ENCODE measurements at places on chromosomes 5 and 9.

DNA sequence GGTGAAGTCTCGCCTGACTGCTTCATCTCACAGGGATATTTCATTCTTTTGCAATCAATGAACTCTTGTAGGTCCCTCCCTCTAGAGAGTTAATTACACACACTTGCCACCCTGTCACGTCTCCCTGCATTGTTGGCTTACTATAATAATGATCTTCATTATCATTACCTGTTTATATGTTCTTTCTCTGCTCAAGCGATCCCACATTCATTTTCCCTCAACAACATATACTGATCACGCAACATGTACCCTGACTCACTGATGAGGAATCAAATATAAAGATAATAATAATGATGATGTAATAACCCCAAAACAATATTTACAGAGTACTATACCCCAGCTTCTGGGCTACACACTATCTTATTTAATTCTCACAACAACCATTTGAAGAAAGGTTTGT is 88.5 kb downstream of the FEM1C start:
- DNase-seq, result no peak

GRCh38 chr9:112836394-112836793 is 54.3 kb downstream of the SLC46A2 start:
- DNase-seq, result no peak

DNA sequence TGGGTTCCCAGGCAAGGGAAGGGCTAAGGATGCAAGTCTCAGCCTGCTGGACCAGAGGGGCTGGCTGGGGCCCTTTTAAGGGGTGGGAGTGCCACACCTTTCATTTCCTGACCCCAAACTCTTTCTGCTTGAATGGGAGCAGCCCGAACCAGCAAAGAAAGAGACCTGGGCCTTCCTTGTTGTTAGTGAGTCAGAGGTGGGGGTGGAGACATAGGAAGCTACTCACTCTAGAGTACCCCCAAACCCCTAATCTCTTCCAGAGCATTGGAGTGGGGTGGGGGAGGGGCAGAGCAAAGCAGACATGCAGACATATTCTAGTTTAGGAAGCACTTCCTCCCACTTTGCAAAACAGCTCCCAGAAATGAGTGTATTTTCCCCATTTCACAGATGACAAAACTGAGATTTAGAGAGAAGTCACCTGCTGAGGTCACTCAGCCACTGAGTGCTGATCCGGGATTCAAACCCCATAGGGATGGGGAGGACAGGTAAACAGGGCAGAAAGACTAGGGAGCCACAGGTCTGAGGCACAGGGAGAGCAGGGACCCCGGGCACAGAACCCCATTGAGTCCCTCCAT is 6.0 kb upstream of the AQP3 start:
- no peak for DNase-seq

GRCh38 chr9:136567651-136568287 is 21.9 kb upstream of the NOTCH1 start:
- no peak for DNase-seq

DNA sequence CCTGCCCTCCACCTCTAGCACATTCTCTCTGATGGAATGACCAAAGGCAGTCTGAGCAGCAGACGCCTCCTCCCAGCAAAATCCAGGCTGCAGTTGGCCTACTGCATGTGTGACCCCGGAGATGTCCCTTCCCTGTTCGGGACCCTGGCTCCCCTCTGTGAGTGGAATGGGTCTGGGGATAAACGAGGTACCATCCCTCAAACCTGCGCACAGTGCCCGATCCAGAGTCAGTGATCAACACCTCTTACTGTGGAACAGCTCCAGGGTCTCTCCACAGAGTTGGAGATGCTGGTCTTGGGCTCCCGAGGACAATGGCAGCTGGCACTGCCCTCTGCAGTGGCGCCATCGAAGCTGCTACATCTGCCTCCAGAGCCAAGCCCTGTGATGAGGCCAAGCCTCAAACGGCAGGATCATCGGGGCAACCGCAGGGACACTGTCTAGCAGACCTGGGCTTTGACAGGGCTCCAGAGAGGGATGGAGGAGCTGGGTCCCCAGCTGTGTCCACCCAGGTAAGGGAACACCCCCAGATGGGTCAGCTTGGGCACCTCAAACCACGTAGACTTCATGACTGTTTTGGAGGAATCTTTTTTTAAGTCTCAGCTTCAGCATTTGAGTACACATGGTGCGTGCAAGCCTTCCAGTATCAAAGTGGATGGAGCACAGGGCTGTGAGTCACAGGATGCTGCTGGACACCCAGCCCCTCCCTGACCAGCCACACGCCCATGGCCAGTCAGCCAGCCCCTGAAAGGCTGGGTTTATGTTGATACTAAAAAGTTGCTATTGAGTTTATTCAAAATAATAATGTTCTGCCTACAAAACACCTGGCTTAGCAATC is 13.0 kb downstream of the MED10 start:
- no peak for DNase-seq

DNA sequence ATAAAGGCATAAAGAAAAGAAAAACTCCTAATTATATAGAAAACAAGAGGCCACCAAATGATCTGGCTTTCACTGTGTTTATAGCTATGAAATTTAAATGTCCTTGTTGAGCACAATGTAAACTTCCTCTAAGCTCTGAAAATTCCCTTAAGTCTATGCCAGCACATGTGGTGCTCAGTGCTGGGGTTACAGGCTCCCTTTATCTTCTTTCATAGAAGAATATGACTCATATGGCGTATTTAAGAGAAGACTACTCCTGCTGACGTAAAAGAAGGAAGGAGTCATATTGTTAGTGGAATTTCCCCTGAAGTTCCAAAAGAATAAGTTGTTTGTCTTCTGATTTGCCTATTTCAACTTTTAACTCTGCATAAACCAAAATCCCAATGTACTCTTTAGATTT is 30.4 kb downstream of the RNF145 start:
- DNase-seq, result no peak

- DNase-seq, result no peak
Measured at GRCh38 chr9:78040726-78041125, 9.1 kb upstream of the GNAQ start.

DNA sequence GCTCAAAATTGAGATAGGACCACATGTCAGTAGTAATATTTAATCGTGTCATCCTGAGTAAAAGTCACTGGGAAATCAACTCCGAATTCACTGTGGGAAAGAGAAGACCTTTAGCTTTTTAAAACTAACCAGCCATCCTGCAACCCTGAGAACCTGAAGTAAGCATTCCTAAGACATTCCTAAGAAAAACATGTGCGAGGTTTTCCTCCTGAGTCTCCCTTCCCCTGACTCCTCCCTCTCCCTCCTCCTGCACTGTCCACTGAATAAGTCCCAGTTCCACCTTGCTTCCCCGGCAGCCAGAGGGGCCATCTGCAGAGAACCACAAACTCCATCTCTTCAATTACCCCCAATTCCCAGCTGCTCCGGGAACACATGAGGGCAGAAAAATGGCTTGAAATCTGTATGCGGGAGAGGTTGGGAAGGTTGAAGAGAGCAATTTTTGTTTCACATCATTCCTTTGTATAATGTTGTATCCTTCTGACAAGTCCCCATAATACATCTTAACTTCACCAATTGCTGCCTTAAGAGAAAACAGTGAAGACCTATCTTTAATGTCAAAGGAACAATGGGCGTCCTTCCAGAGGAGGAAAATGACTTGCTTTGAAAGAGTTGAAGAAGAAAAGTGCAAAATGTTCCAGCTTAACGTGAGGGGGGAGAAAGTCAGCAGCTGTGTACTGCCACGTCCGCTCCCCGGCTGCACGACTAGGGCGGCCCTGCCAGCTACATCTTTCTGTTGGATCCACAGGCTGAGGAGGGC is 186.3 kb downstream of the ZNF462 start:
- DNase-seq, result no peak

DNA sequence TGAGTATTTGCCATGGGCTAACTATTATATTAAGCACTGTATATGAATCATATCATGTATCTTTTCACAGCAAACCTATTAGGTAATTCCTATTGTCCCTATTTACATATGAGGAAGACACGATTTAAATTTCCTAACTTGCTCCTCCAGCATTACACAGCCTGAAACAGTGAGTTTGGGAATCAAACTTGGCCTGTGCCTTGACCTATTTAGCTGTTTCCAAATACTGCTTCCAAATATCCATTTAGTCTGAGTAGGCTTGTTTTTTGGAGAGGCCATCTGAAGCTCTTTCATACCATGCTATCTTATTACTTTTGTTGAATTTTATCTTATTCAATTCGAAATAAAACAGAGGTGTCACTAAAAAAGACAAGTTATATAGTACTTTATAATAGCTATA is 447.3 kb upstream of the MPDZ start:
- DNase-seq, result no peak

DNA sequence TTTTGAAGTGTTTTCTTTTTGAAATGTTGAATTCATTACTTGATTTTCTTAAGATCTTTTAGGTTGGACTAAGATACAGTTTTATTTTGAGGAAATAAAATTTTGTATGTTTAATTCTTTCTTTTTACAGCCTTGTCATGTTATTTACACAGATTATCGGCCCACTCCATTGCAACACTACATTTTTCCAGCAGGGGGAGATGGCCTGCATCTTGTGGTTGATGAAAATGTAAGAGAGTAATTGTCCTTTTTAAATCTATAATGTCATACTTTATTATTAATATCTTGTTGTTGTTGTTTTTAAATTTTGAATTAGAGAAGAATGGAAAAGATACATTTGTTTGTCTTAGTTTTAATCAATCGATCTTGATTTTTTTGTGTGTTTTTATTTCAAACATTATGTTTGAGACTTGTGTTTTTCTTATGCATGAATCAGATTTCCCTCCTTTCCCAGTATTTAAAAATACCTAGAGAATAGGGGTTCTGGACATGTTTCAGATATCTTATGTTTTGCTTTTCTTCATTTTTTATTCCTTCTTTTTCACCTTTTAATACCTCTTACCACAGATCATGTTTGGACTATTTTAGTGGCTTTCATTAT is 36.7 kb downstream of the MTREX start:
- no peak for DNase-seq

DNA sequence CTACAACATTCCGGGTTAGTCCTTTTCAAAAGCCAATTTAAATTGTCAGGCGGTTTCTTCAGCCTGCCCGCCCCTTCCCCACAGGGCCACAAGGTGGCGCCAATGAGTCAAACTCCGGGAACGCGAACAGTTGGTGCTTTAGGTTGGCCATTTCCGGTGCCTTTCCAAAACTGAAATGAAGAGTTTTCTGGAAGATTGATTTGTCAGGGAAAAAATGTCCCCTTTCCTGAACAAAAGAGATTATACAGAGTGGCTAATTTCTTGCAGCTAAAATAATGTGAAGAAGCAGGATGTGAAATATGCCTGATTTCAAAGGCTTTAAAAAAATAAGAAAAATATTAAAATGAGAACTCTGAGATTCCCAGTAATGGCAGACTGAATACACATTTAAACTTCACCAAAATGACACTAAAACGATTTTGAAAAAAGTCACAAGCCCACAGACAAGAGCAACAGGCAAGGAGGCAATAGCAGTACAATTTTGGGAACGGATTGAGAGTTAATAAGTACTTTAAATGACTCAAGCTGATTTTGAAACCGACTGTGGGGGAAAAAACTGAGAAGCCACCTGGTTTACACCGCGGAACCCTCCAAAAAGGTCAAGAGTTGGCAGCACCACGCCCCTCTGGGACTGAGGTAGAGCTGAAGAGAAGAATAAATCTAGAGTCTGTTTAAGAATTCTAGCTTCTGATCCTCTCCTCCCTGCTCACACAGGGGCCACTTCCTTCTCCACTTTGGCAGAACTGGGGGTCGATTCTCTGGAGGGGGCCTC is 45.7 kb downstream of the SLC46A2 start:
- peak; percentile 55 for DNase-seq

- DNase-seq, result no peak
Measured at GRCh38 chr9:131752231-131752884, 12.5 kb upstream of the RAPGEF1 start.

- no peak for DNase-seq
Measured at GRCh38 chr9:12194731-12195130, 498.5 kb upstream of the TYRP1 start.

GRCh38 chr9:92617951-92618510 is 51.9 kb downstream of the IPPK start:
- DNase-seq, result no peak

GRCh38 chr5:4514067-4514648 is 626.0 kb upstream of the ADAMTS16 start:
- DNase-seq, result no peak

GRCh38 chr5:142874540-142874939 is 104.4 kb downstream of the ARHGAP26 start:
- DNase-seq, result no peak

GRCh38 chr5:141476132-141476911 is 556 bp downstream of the PCDHGC3 start:
- no peak for DNase-seq

- no peak for DNase-seq
Measured at GRCh38 chr9:27933210-27934025, 360.1 kb upstream of the C9orf72 start.

DNA sequence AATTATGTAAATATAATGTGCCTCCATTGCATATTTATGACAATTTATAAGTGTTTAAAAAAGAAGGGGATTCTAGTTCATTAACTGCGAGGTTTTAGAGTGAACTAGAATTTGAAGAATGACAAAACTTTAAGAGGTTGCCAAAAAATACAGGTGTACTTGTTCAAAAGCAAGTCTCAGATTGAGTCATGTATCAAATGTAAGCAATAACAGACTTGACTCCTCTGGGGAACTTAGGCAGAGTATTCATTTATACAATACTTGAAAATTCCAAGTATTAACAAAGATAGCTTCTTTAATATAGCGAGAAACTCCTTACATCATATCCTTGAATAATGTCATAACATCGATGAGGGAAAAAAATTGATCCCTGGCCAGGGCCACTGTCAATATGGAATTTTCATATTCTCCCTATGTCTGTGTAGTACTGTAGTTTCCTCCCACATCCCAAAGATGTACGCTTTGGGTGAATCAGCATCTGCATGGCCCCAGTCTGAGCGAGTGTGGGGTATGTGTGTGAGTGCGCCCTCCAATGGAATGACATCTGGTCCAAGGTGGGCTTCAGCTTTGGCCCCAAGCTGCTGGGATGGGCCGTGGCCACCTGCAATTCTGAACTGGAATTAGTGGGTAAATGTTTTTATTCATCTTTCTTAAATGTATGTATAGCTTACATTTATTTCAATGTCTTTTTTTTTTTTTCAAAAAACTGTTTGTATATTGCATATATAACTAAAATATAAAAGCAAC is 70.1 kb downstream of the RIC1 start:
- DNase-seq, result no peak

DNA sequence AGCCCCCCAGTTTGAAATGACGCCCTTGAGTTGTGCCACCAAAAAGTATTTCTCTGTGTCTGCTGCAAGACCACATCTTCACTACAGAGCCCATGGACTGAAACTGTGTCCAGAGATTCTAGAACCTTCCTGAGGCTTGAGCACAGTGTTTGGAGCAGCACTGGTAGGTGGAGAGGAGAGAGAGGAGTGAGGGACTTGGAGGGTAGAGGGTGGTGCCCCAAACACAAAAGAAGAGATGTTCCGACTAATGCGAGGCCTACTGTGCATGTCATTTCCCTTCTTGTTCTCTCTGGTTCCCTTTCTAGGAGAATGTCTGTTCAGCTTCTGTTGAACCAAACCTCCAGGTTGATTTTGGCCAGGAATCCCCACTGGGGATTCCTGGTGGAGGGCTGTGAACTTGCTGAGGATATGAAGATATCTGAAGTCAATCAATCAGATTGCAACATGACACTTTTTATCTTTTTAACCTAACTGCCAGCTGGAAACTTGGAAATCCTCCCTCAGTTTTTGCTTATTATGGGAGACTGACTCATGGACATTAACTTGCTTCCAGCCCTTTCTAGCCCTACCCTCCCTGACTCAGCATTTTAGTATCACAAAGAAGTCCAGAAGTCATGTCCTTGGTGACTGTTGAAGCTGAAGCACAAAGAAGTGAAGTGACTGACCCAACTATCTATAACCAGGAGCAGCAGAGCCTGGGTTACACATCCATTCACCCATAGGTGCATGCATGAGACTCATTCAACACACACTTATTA is 154.5 kb downstream of the NR3C1 start:
- no peak for DNase-seq

GRCh38 chr5:107979291-107979690 is 308.6 kb upstream of the EFNA5 start:
- DNase-seq, result no peak
